Adipocyte (in vitro differentiated cells): ENCODE measurements at places on chromosomes 11 and 22.
A peak's percentile ranks its signal among the peaks of the same experiment; 100 is the strongest.

DNA sequence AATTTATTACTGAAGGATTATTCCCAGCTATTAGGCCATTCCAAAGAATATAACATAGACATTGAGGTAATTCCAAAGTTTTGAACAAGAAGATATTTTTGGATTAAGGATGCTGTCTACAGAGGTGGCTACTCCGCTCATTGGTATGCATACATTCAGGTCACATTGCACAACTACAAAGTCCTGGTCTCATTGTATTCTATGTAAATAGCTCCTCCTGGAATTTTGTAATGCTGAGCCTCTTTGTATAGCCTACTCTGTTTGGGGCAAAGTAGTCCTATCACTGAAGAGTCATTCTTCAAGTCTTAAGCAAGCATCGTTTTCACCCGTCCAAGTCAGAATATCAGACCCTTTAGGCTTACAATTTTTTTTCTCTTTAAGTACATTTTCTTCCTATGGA lies 142.4 kb downstream of the KIF18A start:
- no peak for DNase-seq

- peak; percentile 72 for DNase-seq
Observed at GRCh38 chr11:125141686-125142535, 22.6 kb upstream of the PKNOX2 start.

- no peak for DNase-seq
Observed at GRCh38 chr11:92867913-92868619, 101.4 kb upstream of the MTNR1B start.

DNA sequence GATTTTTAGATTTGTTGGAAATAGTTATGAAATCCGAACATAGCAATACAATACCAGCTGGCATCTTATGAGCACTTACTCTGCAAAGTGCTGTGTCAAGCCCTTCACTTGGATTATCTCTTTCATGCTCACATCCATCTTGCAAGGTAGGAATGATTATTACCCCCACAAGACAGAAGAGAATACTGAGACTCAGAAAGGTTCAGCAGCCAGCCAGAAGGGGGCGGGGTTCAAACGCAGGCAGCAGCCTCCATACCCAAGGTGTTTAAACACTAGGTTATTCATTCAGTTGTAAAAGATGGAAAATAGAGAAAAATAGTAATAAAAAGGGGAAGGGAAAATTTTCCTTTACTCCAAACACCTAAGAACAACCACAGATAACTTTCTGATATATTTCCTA lies 158.5 kb downstream of the CCDC34 start:
- no peak for DNase-seq

- peak; percentile 82 for DNase-seq
Observed at GRCh38 chr11:88337987-88338668, 592 bp upstream of the CTSC start.

DNA sequence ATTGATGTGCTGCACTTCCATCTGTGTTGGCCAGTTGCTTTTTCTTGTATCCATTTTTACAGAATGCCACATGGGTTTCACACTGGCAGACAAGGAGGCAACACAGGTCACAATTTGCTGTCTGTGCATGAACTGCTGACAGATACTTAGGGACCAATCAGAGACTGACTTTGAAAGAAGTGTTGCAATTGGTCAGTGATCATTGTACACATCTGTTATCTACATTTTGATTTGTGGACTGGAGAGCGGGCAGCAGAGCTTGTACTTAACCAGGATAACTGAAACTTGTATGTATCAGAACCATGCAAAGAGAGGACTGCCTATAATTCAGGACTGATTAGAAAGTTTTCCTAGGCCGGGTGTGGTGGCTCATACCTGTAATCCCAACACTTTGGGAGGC lies 21.8 kb downstream of the PRR5 start:
- no peak for DNase-seq

DNA sequence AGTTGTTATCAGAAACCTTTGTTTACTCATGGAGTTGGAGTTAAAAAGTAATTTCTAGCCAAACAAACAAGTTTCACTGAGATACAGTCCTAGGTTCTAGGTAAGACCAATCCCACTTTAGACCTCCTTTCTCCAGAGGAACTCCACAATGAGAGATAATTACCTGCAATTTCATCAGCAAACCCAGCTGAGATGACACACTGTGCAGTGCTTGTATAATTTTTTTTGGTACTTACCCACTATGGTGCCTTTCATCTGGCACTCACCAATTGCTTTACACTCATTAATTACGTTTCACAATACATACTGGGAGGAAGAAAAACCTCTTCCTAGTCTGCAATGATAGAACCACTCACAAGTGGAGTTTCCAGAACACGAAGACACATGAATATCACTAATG lies 1.8 kb upstream of the MUC15 start:
- no peak for DNase-seq

GRCh38 chr11:132453406-132453805 lies 1078.9 kb downstream of the OPCML start:
- no peak for DNase-seq

DNA sequence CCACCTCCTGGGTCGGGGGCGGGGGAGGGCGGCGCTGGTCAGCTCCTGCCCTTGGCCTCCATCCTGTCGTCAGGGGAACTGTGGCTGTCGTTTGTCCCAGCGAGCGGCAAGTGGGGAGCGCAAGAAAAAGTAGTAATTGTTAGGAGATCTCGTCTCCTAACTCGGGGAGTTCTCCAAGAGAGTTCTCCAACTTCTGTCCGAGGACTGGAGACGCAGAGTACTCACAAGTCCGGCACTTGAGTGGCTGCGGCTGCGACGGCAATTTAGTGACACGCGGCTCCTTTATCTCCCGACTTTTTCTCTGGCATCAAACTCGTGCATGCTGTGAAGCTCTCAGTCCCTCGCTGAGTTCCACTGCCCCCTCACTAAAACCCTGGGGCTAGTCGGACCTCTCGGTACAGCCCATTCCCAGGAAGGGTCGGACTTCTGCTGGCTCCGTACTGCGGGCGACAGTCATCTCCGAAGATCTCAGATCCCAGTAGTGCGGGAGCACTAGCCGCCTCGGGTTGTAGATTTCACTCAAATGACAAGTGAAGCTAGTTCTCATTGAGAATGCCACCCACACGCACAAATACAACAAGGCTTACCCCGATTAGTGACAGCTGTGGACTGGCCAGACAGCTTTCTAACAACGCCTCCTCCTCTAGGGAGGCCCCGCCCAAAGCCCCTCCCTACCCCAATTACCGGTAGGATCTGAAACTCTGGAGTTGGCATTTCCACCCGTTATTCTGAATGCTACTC lies at the start of gene PGR:
TSS of gene PGR (minus strand) at position 611 of the 741 bp plus-strand sequence. CDS start 743 bp downstream, outside the sequence.
- no peak for DNase-seq

DNA sequence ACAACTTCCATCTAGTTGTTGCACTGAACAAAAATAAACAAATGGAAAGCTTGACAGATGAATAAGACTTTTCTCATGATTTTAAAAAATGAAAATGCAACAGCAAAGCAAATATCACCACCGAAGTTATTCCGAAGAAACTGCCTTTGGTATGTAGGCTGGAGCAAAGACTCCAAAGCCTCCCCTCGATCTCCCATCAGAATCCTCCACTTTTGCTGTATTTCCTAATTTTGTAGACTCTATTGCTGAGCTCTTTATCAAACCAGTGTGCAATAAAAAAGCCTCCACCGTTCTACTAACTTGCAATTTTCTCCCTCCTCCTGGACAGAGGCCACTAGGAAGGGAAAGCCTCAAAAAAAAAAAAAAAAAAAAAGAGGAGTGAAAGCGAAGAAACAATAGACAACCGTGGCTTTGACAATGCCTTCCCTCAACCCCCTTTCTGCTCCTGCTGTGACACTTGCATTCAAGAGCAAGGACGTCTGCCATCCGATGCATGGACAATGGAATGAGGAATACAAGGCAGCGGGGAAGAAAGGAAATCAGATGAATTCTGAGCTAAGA lies 190.9 kb upstream of the BLID start:
- DNase-seq, result peak; percentile 61

DNA sequence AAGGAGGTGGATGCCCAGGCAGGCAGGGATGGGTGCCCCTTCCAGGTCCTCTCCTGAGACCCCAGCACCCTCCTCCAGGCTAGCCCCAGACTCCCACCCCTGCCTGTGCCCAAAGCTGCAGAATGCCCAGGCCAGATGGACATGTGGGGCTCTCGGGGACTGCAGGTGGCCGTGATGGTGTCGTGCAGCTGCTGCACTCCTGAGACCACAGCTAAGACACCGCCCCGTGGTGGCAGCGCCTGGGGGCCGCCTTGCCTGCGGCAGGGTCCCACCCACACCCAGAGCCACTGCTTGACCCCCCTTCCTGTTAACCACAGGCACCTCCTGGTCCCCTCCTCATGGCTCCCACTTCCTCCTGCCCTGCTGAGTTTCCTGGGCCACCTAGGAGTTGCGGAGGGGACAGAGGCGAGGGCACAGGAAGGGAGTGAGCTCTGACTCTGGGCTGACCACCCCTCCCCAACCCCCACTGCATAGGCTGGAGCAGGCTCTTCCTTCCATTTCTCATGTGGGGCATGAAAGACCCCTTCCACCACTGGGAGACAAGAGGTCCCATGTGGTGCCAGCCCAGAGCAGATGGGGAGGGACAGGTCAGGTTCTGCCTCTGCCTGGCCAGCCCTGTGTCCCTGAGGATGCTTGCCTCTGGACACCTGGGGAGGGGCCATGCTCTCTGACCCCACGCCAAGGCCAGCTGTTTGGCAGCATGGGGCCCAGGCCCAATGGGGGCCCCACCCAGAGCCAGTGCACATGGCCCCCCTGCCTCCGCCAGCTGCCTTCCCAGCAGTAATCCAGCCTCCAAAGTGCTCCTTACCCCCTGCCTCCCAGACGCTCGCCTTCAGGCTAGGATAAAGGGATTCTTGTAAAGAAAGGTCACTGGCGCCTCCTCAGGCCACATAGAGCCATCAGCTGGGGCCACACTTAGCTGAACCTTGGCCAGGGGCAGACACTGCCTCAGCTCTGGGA lies 29.3 kb downstream of the OSBPL5 start:
- DNase-seq, result no peak

DNA sequence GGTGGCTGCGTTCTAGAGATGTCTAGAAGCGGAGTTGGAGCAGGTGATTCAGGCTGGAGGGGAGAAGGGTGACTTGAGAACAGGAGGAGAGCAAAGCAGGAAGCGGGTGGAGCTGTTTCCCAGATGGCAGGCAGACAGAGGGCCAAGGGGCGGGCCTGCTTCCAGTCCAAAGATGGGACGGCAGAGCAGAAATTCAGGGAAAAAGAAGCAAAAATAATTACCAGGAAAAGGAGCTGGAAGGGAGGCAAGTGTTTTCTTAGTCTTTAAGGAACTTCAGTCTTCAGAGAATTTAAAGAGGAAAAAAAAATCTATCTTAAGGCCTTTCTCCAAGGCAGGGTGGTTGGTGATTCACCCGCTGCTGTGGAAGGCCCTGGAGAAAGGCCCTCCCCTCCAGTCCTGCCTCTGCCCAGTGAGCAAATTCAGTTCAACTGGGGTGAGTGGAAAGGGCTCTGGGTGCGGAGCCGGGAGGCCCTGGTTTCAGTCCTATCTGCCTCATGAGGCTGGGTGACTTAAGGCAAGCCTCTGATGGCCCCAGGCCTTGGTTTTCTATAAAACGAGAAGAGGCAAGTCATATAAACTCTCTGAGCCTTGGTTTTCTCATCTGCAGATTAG lies 4.5 kb upstream of the CREB3L1 start:
- DNase-seq, result peak; percentile 74

DNA sequence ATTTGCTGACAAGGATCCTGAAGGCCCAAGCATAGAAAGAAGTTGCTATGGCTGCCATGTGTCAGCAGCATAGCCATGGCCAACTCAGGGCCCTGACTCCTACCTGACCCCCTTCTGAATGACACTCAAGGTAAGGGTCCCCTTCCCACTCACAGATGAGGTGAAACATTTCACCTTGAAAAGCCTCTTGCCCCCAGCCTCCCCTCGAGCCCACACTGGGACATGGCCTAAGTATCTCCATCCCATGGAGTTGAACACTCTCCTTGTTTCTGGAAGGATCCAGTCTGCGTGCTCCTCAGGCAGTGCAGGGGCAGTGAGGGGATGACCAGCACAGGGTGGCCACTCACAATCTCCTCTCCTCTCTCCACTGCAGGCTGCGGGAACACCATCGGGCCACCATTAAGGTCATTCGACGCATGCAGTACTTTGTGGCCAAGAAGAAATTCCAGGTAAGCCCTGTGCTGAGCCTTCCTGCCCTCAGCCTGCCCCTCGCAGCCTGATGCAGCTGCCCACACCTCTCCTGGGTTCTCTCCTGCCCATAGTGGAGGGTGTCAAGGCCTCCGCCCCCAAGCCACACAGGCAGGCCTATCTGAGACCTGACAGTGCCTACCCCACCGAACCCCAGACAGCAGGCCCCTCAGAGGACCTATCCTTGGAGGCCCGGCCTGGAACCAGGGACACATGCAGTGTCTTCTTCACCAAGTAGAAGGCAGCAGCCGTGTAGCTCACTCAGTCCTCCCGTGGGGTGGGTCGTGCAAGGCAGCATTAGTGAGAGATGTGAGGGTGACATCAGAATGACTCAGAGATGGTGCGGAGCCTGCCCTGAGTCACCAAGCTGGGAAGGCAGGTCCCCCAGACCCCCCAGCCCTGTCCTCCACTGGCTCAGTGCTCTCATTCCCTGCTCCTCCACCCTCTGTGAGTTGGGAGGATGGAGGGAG lies 68.9 kb upstream of the KCNQ1OT1 start:
- DNase-seq, result peak; percentile 41

GRCh38 chr11:33598426-33599069 lies 102.1 kb downstream of the C11orf91 start:
- DNase-seq, result no peak

DNA sequence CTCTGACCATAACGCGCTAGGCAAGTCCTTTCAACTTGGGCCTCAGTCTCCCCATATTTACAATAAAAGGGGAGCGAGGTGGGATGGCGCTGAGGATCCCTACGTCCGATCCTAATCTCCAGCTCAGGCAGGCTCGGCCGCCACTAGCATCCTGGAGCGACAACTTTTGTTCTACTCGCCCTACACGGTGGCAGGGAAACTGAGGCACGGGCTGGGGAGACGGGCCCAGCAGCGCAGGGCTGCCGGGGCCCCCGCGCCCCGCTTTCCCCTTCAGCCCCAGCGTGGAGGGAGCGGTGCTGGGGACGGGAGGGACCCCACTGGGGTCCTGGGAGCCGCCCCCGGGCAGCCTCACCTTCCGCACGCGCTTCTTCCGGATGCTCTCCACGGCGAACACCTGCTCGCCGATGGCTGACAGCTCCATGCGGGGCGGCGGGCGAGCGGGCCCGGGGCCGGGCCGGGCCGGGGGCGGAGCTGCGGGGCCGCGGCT lies 413 bp downstream of the CBX7 start:
- no peak for DNase-seq

GRCh38 chr11:117099696-117100095 lies 1.5 kb upstream of the SIK3 start:
- no peak for DNase-seq

GRCh38 chr22:46074771-46075551 lies 75.4 kb upstream of the PPARA start:
- no peak for DNase-seq

GRCh38 chr11:86288776-86289507 lies 13.1 kb upstream of the HIKESHI start:
- no peak for DNase-seq
